Kidney tubule cell (primary cell): ENCODE measurements at places on chromosomes 2 and 18.

GRCh38 chr2:40248294-40248693 is 203.6 kb downstream of the SLC8A1 start:
- no peak for DNase-seq

GRCh38 chr2:45612285-45612684 is 1.2 kb upstream of the SRBD1 start:
- DNase-seq = peak; percentile 68

- DNase-seq = no peak
These were observed 156.9 kb downstream of the CCDC102B start for GRCh38 chr18:68954738-68955137.

DNA sequence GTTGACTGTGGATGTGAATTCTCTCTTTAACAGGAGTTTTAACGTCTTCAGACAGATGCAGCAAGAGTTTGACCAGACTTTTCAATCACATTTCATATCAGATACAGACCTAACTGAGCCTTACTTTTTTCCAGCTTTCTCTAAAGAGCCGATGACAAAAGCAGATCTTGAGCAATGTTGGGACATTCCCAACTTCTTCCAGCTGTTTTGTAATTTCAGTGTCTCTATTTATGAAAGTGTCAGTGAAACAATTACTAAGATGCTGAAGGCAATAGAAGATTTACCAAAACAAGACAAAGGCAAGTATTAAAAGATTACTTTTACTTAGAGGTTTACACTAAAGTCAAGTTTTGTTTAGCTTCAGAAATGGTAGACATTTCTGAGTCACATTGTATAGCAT is 30.2 kb upstream of the TYMS start:
- DNase-seq = no peak

DNA sequence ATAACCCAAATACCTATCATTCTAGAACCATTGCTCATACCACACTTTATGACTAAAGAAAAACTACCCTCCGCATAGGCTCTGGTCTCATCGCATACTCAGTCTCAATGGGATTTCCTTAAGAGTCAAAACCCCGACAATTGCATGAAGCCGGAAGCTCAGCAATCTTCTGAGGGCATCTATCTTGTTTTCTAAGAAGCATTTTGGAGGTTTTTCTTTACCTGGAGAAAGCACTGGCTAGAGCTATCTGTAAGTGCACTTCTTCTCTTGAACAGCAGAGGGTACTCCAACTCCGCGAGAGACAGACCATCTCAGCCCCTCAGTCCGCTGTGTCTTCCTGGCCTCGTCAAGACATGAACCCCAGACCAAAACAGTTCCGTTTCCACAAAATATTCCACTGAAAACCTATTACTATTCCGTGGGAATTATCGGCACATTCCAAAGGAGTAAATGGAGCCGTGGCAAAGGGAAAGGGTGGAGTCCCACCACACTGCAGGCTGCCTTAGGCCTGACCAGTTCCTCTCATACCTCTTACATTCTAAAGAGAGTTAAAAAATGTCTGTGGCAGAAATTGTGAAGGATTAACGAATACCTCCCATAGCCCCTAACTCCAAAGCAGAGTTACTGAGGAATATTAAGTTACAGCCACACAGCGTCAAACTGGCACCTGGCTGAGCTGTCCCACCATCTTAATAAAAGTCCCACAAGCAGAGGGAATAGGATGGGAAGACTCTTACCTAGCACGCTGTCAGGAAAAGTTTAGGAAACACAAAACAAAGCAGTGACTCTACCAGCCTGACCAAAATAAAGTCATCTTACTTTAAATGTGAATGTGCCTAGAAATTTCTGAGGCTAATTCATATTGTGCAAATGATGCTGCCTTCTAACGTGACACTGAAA is 325.6 kb upstream of the VRK2 start:
- peak; percentile 76 for DNase-seq

DNA sequence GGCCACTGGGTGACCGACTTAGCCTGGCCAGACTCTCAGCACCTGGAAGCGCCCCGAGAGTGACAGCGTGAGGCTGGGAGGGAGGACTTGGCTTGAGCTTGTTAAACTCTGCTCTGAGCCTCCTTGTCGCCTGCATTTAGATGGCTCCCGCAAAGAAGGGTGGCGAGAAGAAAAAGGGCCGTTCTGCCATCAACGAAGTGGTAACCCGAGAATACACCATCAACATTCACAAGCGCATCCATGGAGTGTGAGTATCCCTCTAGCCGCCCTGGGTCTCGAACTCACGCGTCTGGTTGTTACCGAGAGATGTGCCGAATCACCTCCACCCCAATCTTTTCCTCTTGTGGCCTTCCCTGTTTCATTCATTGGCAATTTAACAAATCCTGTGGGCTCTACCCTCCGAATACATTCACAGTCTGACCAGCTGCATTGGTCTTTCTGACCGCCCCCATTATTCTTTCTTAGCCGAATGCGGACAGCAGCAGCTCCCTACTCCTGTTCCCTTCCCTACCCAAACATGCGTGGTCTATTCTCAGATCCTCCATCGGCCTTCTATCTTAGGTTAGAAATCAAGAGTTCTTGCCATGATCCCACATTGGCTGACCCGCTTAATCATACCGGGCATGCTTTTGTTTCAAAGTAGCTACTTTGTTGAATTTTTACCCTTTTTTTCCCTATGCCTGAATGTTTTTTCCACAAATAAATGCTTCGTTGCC is 631 bp downstream of the RPL31 start:
- no peak for DNase-seq

- DNase-seq = peak; percentile 8
These were observed 333.0 kb upstream of the SLC14A2 start for GRCh38 chr18:45282101-45282812.

DNA sequence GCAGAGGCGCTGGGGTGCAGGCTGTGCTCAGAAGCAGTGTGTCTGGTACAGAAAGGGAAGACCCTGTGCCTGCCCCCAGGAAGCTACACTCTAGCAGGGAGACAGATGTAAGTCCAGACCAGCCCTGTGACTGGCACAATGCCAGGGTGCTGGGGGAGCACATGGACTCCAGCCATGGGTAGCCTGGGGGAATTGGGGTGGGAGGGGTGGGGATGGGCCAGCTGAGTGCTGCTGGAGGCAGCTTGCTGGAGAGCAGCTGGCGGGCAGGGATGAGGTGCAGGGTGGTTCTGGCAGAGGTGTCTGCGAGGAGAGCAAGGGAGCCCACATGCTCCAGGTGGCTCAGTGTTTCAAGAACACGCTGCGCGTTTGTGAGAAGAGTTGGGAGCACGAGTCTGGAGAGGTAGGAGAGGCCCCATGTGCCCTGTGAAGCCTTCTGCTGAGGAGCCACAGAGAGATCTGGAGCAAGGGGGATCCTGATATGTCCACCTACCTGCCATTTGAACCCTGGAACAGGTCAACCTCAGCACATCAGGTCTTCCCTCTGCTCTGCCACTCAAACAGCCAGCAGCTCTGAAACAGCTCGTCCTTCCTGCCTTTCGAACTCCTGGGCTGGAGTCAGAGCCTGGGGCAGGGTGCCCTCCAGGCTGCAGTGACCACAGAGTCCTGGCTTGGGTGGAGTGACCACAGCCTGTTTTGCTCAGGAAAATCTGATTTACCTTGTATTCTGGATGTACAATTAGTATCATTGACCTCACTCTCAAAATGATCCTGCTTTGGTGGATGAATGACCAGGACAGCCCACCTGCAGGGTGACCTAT is 15.1 kb downstream of the ALLC start:
- no peak for DNase-seq
